NCI-H2081 (cell line): ENCODE measurements at places on chromosomes 5 and 9.

GRCh38 chr5:95803271-95804148, 19.0 kb downstream of the GLRX start:
- DNase-seq, result no peak

- DNase-seq, result no peak
Observed at GRCh38 chr5:143133721-143134120, 269.8 kb downstream of the NR3C1 start.

- no peak for DNase-seq
Observed at GRCh38 chr5:2813678-2814077, 62.2 kb upstream of the IRX2 start.

- no peak for DNase-seq
Observed at GRCh38 chr5:73666891-73667290, 40.9 kb downstream of the ARHGEF28 start.
